ENCODE measurements at places on chromosomes 12 and 14. TPM values are rescaled to one million over a fixed set of nuclear protein-coding genes. Genes with fewer than 3 reads are reported as not detected.

Gene LRRC10
- not detected for total RNA-seq

Gene B4GALNT1
- total RNA-seq: 3.6 TPM

GRCh38 chr14:81946375-81946774, 412.7 kb upstream of the SEL1L start:
- DNase-seq: no peak

DNA sequence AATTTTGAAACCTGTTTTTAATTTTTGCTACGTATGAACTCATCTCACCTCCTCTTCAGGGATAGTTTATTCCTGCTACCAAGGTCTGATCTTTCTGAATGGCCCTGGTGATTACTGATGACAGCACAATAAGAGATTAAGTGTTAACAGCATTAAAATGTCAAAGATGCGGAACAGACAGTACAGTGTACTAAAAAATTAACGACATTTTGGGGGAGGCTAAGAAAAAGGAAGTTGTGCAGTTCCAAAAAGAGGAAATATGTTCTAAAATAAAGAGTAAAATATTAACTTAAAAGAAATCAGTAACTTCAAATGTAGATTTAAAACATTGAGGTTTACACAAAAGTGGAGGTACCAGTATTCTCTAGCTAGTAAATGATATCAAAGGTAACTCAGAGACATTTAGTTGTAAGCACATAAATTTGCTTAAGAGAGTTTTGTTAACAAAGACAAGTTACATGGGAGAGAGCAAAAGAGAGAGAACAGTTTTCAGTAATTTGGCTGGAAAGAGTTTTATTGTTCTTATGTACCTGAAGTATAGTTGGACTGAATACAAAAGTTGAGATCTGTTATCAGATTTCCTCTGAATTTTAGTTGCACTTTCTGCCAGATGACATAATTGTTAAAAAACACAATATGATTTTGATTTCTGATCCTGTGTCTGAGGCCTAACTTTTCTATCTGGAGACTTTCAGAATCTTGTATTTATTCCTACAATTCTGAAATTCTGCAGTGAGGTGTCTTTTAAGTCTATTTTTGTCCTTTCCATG, 4.2 kb upstream of the CLECL1 start:
- no peak for DNase-seq

Gene TAS2R13
- 14.3 TPM for total RNA-seq

Data from urinary bladder (tissue), 4 donors.